ENCODE measurements at places on chromosomes 2 and 18. TPM values are rescaled to one million over a fixed set of nuclear protein-coding genes. Genes with fewer than 3 reads are reported as not detected.

Gene UNC80
- total RNA-seq: 0.06 TPM

Gene C2orf80
- total RNA-seq: not detected

Gene PLEK
- 0.12 TPM for total RNA-seq

Gene COLEC12
- 13.2 TPM for total RNA-seq
